Stimulated activated CD8-positive, alpha-beta memory T cell treated with anti-CD3 and anti-CD28 coated beads, Interleukin-7, amount 100 ng/mL, for 48 hours (primary cell): ENCODE measurements at places on chromosomes 2 and 18.
A peak's percentile ranks its signal among the peaks of the same experiment; 100 is the strongest.

GRCh38 chr2:171855401-171855800 is 38.6 kb downstream of the SLC25A12 start:
- no peak for DNase-seq

GRCh38 chr18:48800466-48800865 is 150.3 kb downstream of the SMAD7 start:
- no peak for DNase-seq

DNA sequence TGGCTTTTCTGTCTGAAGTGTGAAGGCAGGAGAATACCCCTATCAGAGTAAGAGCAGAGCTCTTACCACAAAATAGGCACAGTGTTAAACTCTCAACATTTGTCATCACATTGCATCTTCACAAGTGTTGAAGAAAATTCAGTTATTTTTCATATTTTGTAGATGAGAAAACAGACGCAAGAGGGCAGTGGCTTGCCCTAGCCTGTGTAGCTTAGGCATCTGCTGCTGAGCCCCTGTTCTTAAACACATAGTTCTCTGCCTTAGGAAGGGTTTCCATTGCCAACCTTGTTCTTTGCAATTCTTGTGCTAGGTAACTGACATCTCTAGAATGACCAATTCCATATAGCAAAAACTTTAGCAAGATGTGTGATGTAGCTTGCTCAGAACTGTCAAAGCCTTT is 112.7 kb upstream of the RMDN2 start:
- DNase-seq = no peak

GRCh38 chr2:189360861-189361260 is 80.4 kb upstream of the WDR75 start:
- DNase-seq = no peak

DNA sequence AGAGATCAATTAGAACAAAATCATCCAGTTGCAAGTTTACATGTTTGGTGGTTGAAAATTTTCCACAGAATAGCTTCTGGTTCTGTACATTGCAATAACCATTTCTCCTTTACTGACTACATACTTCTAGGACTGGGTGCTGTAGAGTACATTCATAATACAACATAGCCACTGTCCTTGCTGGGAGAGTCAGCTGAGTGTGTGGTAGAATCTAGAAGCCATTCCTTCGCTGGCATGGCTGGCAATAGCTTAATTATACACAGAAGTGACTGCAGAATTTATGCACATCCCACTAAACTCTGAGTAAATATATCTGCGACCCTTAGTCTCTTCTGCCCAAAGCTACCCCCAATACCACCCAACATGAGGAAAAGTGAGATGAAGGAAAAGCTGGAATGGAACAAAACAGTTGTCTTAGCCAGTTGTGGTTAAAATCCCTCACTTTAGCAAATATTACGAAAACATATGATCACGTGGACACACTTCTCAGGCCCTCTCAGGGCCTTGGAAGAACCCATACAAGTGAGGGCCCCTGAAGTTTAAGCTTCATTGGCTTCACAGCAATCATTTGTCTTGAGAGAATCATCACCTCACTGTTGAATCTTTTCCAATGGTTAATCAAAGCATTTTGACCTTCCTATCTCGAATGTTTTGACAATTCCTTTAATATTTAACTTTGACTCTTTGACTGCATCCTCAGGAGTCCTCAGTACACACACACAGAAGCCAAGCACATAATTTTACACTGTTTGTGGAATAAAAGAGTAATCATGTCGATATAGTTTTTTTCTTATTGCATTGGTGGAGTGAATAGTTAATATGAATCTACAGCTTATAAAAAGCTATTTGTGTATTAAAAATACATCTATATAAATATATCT is 225.1 kb downstream of the ZNF385B start:
- DNase-seq = no peak

- DNase-seq = no peak
Measured at GRCh38 chr18:45978084-45978483, 11.0 kb upstream of the EPG5 start.

DNA sequence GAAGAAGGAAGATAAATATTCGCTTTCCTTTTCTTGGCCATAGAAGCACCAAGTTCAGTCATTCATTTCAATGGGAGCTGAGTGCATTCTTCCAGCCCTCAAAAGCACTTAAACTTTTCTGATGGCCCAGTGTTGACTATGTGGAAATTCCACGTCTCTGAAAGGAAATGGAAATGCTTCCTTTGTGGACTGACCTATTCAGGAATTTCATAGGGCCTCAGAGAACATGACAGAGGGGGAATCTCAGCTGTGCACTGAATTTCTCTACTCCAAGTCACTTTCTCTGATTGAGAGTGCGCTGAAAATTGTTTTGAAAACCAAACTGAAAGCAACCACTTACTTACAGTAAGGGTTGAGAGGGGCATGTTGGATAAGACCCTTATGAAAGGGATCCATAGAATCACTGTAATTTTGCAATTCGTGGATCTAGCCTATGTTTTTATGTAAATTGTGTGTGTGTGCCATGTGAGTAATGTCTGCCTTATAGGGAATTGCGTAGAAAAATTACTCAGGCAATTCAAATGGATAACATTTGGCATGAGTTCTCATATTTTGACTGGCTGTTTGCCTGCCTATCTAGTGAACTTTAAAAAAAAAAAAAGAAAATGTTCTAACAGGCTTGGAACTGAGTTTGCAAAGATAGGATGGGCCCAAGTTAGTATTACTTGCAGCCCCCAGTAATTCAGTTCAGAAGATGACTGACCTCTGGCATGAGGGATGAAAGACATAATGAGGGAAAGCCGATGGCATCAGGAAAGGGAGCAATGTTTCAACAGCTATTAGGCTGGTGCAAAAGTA is 437.0 kb downstream of the PTPRM start:
- DNase-seq = no peak

DNA sequence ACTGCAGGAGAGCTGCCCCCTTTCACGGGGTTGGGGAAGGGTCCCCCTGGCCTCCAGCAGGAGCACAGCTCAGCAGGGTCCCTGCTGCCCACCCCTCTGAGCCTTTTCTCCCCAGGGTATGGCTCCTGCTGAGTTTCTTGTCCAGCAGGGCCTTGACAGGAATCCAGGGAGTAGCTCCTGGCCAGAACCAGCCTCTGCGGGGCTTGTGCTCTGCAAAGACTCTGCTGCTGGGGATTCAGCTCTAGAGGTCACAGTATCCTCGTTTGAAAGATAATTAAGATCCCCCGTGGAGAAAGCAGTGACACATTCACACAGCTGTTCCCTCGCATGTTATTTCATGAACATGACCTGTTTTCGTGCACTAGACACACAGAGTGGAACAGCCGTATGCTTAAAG is 21.2 kb downstream of the FOSL2 start:
- DNase-seq = no peak

DNA sequence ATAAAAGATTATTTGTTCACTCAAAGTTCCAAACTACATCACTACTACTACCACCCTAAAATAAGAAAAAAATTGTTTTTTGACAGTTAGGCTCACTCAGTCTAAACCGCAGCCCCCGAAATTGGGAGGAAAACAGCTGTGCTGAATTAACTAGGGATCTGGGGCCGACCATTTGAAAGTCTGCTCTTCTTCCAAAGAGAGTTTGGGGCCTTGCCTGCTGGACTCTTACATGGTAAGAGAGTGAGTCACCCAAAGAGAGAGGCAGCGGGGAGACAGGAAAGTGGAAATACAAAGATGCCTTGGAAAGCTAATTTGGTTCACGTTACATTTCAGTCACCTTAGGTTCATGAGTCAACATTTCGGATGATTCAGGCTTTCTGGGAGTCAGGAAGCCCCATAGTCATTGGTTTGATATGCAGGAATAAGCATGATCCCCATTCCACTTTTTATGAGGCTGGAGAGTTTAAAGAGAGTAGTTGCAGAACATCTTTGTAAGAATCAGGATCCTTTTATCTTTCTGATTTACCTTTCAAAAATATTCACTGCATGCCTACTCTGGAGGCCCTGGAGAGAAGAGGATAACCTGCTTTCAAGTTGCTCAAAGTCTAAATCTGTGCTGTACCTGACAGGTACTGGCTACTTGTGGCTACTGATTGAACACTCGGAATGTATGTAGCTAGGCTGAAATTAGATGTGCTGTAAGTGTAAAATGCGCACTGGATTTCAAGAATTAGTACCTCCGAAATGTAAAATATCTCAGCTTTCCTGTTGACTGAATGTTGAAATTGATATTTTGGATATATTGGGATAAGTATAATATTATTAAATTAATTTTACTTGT is 995 bp upstream of the RTN4 start:
- DNase-seq = peak; percentile 26

DNA sequence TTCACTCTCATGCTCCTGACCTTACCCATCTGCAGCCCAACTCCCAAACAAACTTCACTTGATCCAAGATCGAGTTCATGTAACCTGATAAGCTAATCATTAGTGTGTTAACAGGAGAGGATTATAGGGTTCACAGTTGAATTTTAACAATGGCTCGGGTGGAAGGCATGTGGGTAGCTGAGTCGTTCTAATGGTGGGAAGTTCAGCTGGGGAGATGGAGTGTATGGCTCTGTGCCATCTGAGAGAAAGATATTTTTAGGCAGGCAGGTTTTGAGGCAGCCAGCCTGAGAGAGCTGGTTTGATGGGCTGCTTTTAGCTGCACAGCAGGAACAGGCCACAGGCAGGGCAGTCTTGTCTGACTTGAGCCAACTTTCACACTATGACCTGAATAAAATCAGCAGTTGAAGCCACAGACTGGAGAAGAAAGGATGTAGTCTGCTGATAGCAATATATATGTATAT is 17.7 kb upstream of the NFE2L2 start:
- no peak for DNase-seq

- DNase-seq = no peak
Measured at GRCh38 chr18:2979129-2979528, 33.8 kb downstream of the LPIN2 start.

DNA sequence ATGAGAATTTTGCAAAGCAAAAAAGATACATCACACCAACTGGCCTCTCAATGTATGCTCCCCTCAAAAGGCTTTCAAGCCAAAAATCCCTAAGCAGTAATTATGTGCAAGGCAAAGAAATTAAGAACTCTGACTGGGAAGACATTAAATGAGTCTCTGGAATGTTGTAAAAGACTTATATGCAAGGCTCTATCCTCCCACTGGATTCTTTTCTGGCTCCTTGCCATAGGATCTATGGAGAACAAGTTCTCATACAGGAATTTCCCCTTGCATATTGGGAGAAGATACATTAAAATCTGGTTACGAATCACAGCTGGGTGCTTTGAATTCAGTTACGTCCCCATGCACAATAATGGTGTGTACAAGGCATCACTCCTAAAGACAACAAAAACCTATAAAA is 73.4 kb upstream of the ATL2 start:
- no peak for DNase-seq
